ENCODE measurements at places on chromosomes 16 and 17.

GRCh38 chr17:54172985-54173316, 350.2 kb downstream of the KIF2B start:
- DNase-seq = no peak

- no peak for DNase-seq
These were observed 24.5 kb upstream of the DUSP14 start for GRCh38 chr17:37465069-37465616.

DNA sequence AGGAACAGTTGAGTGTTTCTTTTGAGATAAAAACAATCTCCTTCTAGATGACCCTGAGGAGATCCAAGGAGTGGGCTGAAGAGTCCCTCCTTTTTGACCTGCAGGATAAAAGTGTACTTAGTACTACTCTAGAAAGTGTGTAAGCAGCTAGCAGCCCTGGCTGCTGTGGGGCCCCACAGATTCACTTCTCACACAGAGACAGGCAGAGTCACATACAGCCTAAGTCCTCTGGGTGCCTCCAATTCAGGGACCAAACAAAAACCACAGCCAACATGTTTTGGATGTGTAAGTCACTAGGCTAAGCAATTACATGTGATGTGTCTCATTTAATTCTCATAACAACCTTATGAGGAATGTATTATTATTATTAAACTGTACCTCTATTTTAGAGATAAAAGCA, 97.1 kb downstream of the TMEM100 start:
- no peak for DNase-seq

DNA sequence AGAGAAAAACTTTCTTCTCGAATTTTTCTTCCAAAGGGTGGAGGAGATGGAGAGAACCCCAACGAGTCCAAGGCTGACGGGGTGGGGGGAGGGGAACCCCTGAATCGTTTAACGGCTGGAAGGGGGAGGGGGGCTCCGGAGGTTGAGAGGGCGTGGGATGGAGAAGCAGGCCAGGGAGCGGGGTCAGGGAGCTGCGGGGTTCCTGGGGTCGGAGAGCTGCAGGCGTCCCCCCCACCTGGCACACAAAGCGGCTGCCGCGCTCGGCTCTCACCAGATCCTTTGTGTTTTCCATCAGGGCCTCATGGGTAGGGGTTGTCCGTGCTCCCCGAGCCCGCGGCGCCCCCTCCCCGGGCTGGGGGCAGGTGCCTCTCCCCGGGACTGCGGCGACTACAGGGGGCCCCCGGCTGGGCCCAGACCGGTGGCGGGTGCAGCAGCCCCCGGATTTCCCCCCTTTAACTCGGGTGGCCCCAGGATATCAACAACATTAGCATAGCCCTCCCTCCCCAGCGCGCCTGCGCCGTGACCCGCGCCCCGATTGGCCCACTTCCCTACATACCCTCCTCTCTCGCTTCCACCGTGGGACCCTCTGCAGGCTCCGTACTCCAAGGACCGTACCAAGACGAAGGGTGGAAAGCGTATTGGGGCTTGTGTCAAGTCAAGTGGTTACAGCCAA, at the start of gene MBTD1:
Gene MBTD1, minus strand, starts transcription at position 486 of the 673 bp plus-strand sequence. CDS start 34,888 bp downstream, outside the sequence.
- DNase-seq = peak; percentile 93

GRCh38 chr16:89312598-89313299, 95.2 kb downstream of the ZNF778 start:
- no peak for DNase-seq

- no peak for DNase-seq
These were observed 4.1 kb upstream of the HOXB9 start for GRCh38 chr17:48630009-48630924.

GRCh38 chr16:72044296-72044695, 10.0 kb upstream of the HP start:
- no peak for DNase-seq

GRCh38 chr16:10776280-10776679, 32.6 kb downstream of the NUBP1 start:
- DNase-seq = no peak

DNA sequence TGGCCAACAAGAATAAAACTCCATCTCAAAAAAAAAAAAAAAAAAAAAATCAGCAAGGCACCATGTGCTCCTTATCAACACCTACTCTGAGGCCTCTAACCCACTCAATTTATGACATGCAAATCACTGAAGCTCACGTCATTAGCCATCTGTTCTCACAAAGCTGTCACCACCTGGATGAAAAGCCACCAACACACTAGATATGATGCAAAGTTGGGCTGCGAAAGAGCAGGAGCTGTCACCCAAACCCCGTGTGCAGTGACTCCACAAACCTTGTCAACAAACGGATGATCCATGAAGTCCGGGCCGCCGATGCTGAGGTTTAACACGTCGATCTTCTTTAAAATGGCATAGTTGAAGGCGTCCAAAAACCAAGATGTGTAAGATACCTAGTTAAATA, 25.3 kb downstream of the MBTPS1 start:
- DNase-seq = no peak

DNA sequence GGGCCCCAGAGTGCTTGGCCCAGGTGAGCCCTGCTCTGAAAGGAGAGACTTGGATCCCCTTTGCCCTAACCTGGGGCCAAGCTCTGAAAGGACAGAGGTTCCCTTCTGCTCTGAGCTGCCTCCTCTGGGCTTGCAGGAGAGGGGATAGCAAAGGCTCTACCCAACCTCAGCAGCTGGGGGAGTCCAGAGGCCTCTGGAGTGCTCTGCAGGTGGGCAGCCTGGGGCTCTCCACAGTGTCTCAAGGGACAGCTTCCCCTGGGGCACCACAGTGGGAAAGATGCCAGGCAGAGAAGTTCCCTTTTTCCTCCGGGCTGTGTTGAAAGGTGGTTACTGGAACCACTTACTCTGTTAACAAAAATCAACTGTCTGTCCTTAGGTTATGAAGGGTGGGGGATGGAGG, 48.2 kb upstream of the MGAT5B start:
- no peak for DNase-seq

DNA sequence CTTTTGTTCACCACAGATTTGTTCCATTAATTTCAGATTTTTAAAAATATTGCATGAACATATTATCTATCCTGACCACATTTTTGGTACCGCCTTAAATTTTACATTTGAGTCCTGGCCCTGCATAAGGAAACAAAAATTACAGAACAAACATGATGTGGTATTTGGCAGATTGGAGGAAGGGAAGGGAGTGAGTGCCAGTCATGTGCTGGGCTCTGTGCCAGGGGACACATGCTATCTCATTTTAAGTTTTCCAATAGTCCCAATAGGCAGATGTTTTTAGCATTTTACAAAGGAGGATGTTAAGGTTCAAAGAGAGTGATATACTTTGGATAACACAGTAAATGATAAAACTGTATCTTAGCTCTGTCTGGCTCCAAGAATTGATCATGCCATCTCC, 185.1 kb downstream of the CDK5R1 start:
- DNase-seq = no peak

- DNase-seq = no peak
These were observed 100.6 kb upstream of the TOX3 start for GRCh38 chr16:52647588-52647987.

- no peak for DNase-seq
These were observed 16.9 kb downstream of the SLC43A2 start for GRCh38 chr17:1611715-1612114.

GRCh38 chr16:56300242-56300623, 108.9 kb downstream of the GNAO1 start:
- no peak for DNase-seq

GRCh38 chr17:19456016-19456927, 45.2 kb downstream of the RNF112 start:
- DNase-seq = no peak

DNA sequence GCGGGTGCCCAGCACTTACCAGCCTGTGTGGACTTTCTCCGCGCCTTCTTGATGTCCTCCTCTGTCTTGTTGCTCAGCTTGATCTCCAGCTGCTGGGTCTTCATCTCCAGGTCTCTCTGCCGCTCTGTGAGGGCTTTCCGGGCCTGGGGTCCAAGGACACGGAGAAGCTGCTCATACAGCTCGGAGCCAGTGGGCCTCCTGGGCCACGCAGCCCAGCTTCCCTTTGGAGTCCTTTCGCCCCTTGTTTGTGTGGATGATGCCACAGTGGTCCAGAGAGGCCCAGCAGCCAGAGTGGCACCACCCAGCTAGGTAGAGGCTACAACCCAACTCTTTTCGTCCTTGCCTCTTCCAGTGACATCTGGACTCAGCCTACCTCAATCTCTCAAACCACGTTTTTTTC, 20.4 kb upstream of the RCVRN start:
- DNase-seq = no peak

DNA sequence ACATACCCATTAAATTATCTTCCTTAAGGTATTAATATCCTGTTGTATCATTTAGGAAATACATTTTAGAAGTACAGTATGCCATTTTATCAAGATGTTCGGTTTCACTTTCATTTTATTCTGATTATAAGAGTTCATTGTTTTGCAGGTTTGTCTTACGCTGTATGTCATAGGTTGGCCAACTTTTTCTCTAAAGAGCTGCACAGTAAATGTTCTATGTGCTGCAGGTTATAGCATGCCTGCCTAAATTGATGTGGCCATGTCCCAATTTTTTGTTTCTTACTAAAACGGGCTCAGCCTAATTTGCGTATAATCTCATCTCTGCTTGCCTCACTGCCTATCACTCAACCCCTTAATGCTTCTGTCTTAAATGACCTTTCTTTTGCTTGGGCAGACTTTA, 126.4 kb downstream of the USP22 start:
- DNase-seq = no peak

DNA sequence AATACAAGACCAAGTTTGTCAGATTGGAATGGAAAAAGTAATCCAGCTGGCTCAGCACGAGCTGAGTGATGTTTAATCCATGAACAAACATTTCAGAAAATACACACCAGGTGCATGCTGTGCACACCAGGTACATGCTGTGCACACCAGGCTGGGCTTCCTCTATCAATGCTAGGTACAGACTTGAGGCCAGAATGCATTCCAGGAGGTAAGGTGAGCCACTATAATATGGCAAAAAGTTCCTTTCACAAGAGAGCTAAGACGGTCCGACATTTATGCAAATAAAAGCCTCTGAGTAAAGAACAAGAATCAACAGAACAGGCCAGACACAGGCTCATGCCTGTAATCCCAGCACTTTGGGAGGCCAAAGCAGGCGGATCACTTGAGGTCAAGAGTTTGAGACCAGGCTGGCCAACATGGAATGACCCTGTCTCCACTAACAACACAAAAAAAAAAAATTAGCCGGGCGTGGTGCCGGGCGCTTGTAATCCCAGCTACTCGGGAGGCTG, 128.2 kb downstream of the ZNF778 start:
- DNase-seq = no peak

DNA sequence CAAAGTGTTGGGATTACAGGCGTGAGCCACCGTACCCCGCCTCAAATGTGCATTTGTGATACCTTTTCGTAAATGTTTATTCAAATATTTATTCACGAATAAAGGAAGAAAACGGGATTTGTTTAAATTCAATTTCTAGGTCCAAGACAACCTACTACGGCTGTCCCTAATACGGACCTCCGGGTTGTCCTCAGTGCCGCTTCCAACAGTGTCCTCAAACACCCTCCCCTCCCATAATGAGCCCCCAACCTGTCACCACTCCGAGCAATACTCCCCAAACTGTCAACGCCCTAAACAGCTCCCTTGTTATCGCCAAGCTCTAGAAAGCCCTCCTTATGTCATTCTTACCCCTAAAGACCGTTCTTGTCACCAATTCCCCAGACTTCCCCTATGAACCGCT, 539 bp upstream of the GABARAPL2 start:
- no peak for DNase-seq

DNA sequence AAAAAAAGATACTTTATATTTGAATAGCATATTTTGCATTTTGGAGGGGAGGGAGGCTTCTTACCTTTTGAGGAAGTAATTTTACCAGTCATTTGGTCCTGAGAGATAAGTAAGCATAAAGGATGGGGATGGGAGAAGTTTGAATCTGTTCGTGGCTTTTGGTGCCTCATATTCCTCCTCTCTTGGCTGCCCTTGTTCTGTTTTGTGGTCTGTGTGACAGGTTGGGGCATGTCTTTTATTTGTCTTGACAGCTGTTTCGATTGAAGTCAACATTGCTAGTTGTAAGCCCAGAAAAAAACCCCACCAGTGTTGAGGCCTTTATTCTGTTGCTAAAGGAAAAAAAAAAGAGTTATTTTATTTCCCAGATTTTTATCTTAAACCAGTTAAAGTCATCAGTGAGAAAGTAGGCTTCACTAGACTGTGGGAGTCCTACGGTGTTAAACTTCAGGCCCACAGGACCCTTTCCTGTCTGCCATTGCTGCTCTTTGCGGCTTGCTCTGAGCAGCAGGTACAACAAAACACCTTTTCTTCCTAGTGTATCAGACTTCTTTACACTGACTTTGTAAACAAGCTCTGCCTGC, 11.4 kb downstream of the SLC7A6 start:
- no peak for DNase-seq

GRCh38 chr17:32849879-32850278, 27.0 kb downstream of the MYO1D start:
- DNase-seq = no peak

DNA sequence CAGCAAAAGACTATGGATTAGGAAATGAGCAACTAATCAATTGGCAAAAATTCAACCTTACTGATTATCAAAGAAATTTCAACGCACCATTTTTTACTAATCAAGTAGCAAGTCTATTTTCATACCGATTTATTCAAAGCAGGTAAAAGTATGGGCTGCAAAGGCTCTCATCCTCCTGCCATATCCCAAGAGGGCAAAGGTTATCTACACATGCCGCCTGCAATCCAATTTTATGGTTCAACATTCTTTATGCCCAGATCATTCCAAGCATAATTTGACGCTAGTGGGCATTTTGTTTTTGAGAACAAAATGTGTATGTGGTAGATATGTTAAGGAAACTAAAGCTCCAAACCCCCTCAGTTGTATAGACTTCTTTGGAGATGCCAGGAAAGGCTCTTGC, 270.6 kb downstream of the MAF start:
- DNase-seq = no peak

DNA sequence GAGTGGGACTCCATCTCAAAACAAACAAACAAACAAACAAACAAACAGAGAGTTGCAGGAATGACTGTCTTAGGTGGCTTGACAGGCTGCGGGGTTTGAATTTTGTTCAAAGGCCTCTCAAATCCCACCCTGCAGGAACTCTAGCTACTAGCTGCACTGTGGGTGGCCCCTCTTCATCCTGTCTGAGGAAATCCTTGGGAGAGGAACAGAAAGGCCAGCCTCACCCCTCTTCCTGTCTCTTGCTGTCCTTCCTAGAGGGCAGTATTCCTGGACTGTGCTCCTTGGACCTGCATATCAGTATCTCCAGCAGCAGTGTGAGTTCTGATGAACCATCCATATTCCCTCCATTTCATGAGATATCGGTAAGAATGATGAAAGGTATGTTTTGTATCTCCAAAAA, 2.0 kb upstream of the CCDC92B start:
- no peak for DNase-seq

All from NCI-H1930 (cell line).